ENCODE measurements at places on chromosomes 3 and 15. TPM values are rescaled to one million over a fixed set of nuclear protein-coding genes. Genes with fewer than 3 reads are reported as not detected.

DNA sequence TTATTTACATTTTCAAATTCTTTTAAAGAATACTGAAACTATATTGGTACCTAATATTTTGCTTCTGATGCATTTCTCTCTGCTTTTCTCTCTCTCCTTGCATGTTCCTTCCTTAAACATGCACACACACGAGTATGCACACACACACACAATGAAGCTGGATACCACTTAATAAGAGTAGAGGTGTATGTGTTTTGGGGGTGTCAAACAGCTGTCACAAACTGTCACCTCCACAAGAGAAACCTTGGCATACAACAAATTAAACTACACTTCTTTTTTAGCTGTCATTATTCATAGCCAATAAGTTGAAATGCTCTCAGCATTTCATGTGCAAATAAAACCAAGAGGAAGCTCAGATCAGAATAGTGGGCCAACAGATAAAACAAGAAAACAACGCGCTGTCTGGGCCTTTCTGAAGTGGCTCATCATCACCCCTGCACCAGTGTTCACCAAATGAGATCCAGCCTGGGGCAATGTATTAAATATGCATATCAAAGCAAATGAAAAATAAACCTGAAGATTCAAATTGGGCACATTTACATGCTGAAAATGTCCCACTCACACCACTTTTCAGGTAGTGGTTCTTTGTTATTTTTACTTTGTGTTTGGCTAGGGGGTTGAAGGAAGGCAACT lies 9.7 kb downstream of the MEIS2 start:
- no peak for DNase-seq

DNA sequence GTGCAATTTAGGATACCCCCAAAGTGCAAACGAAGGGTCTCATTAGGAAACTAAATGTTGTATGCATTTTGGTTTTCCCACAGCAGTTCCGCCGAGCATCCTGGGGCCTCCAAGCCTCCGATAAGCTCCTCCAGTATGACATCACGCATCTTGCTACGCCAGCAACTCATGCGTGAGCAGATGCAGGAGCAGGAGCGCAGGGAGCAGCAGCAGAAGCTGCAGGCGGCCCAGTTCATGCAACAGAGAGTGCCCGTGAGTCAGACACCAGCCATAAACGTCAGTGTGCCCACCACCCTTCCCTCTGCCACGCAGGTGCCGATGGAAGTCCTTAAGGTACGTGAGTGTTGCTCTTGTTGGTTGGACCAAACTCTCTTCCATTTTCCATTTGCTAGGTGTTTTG lies 120.5 kb upstream of the SAMMSON start:
- DNase-seq = no peak

DNA sequence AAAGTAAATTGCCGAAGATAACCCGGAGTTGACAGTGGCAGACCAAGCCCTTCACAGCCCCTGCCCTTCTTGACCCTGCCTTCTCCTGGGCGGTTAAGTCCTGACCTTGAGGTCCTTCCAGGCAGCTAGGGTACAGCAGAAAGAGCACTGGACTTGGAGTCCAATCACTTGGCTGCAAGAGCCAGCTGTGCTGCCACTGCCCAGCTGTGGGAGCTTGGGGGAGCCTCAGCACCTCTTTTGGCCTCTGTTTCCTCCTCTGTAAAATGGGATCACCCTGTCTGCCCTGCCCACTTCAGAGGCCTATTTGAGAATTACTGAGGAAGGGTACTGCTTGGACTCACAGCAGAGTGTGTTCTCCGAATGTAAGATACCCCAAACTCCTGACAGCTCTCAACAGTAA lies 66.2 kb upstream of the SMAD6 start:
- DNase-seq = no peak

- no peak for DNase-seq
Measured at GRCh38 chr15:74206801-74207281, 4.3 kb upstream of the STRA6 start.

Gene LNP1
- polyA plus RNA-seq = 12.9 TPM
